ENCODE measurements at places on chromosomes 16 and 17.

DNA sequence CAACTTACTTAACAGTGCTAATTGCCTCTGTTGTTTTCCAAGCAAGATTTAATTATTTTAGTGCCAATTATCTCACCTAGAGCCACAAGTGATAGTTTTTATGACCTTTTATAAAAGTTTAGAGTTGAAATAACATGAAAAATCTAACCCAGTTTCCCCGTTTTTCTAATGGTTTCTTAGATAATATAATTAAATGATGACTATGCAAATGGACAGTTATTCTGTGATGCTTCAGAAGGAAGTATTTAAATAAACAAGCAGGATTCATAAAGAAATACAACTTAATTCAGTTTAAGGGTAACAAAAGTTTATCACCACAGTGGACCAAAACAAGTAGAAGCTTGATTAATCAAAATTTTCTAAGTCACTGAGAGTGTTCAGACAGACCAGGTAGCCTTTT lies 721.2 kb upstream of the SOX9 start:
- DNase-seq, result no peak

GRCh38 chr17:57478478-57479250 lies 222.3 kb downstream of the MSI2 start:
- no peak for DNase-seq

- no peak for DNase-seq
Observed at GRCh38 chr16:85302848-85303353, 190.6 kb upstream of the CIBAR2 start.

DNA sequence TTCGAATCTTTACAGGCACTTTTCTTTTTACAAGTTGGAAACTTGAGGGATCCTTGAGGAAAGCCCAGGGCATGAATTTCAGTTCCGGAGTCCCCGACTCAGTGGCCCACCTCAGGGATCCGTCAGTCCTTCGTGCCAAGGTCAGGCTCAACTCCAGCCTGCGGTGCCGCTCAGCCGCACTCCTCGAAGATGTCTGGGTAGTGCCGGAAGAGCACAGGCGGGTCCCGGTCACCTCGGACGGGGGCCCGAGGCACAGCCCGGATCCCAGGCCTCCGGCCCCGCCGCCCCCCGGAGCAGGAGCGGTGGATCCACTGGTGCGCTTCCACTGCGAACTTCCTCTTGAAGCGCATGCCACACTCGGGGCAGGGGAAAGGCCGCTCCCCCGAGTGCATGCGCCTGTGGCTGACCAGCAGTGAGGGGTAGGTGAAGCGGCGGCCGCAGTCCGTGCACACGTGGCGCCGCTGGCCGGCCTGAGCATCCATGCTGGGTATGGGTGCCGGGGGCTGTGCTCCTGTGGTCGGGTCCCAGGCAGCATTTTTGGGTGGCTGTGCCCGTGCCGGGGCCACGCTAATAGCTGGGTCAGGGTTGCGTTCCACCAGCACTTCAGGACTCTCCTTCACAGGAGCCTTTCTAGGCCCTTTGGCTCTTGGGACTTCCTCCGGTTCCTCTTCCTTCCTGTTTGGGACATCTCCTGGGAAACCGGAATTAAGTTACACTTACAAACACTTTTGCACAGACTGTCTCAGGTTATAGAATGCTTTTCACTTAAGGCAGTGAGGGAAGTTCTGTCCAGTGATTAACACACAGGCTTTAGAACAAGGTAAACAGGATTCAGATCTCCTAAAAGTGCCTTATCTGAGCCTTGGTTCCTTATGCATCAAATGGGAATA lies 1.5 kb downstream of the ZNF688 start:
- DNase-seq, result no peak

DNA sequence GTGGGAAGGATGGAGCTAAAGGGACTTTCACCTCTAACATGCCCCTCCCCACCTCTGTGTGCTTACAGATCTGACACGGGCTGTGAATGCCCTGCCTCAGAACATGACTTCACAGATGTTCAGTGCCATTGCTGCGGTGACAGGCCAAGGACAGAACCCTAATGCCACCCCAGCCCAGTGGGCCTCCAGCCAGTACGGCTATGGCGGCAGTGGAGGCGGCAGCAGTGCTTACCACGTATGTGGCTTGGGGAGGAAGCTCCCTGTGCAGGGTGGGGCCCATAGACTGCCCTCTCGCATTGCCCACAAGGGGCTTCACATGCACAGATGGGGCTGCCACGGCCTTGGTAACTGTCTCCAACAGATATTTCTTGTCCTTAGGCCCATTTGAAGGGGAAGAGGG lies 11.4 kb downstream of the PROCA1 start:
- DNase-seq, result no peak

DNA sequence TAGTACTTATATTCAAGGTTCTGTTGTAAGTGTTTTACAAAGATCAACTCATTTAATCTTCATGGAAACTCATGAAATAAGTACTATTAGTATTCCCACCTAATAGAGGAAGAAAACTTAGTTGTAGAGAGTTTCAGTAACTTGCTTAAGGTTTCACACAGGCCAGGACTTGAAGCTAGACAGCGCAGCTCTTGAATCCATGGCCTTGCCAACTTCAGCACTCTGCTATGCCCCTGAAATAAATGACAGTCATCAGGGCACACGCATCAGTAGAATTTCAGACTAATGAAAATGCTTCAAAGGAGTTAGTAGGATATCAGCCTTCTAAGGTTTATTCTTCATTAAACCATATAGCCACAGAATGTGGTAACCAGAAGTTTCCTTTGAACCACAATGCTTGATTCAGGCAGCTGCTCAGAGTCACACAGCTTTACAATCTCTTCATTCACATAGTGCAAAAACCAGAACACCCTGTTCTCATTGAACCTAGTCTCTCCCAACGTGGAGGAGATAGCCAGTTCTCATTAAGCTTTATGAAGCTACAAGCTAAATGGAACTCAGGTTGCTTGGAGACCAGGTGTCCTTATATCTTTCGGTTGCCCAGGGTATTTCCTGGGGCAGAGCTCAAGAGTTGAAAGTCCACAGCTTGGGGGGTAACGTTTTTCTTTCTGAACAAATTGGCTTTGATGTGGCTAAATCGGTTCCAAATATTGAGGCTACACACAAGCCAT lies 39.7 kb downstream of the KCNJ2 start:
- DNase-seq, result no peak

DNA sequence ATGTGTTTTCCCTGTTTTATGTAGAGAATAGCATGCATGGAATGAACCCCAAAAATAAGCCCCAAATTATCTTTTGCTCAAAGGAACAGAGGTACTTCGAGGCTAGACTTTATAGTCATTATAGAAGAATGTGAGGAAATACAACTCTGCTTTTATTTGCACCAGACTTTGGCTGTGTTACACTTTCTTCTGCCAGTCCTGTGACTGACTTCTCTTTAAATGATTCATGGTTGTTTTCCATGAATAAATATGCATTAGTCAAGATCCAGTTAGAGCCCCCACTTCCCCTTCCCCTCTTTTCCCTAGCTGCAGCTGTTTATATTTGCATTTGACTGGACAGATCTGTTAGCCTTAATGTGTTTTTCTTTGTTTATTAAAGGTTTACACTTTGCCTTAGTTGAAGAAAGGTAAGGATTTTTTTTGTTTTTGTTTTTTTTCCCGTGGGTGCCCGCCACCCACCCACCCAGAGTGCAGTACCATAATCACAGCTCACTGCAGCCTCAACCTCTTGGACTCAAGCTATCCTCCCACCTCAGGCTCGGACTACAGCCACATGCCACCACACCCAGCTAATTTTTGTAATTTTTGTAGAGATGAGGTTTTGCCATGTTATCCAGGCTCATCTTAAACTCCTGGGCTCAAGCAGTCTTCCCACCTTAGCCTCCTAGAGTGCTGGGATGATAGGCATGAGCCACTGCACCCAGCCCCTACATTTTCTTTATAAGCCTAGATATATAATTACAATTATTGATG lies 152.6 kb downstream of the CYB561 start:
- DNase-seq, result no peak

GRCh38 chr17:76862494-76862893 lies 5.7 kb upstream of the MGAT5B start:
- DNase-seq, result no peak

GRCh38 chr17:77796176-77796860 lies 162.2 kb upstream of the TNRC6C start:
- DNase-seq, result no peak

DNA sequence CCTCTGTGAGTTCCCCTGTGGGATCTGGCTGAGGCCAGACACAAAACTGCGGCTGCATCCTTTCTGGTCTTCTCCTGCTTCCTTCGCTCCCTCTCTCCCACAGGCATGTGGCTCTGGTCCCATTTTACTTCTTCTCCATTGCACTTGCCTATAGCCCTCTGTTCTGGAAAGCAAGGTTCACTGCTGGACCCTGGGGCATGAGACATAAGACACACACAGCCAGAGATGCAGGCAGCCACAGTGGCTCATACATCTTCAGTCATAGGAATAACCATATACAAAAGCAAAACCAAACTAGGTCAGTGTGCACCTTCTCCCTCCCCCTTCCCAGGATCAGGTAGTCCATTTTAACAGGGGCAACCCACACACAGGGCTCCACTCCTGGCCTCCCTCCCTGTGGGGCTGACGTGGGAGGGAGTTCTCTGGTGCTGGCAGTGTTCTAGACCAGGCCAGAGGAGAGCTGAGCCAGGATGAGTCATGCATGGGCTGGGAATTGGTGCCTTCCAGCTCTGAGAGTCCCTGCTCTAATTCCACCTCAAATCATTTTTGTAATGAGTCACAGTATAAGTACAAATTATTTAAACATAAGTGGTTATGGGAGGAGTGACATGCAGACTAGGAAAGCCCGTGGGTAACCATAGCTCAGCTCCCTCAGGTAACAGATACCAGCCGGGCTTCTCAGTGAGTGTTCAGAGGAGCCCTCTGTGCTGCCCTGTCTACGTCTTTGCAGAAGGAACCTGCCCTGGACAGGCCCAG lies 58.0 kb downstream of the ASIC2 start:
- peak; percentile 4 for DNase-seq

DNA sequence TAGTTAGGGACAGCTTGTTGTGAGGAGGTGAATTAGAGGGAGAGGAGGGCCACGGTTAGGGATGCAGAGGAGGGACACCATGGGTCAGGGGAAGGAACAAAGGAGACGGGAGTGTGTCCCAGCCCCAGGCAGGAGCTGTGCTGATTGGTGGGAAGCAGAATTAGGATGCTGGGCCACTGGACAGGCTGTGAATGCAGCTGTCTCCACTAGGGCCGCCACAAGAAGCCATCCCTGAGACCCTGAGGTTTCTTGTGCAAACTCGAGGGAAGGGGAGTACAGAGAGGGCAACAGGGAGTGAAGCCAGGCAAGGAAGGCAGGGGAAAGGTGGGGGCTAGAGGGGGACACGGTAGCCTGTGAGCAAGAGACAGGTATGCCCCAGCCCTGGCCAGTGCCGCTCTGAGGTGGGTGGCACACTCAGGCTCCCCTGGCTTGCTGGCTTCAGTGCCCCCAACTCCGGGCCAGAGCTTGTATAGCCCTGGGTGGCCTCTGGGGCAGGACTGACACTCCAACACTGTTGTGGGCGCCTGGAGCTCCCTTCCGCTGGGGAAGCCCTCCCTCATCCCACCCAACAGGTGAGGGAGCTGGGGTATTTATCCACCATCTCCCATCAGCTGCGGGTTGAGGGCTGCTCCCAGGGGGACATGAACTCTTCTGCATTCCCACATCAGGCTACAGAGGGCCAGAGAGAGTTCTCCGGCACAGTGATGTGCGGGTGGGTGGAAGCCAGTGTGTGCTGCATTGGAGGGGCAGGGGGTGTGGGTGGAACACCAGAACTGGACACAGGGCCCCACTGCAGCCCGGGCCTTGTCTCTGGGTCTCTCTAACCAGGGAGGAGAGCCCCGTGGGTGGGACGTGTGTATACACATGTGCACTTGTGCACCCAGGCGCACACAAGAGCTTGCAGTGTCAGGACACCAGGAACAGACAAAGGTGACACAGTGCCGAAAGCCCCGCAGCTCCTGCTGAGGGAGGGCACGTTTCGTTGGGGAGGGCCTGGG lies 8.3 kb upstream of the SPPL2C start:
- DNase-seq, result no peak

DNA sequence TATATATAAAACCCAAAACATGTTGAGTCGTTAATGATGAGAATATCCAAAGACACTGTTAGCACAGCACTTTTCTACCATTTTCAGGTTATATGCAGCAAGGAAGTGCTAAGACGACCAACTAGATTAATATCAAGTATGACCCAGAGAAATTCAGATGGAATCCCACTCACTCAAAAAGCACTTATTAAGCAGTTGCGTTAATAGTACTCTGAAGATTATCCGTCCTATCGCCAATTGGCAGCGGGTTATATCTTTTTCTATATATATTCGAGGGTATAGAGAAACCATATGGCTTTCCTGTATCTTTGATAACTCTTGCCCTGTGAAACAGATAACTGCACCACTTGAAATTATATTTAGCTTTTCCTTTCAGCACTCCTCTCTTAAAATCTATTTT lies 1.1 kb downstream of the CRLF3 start:
- DNase-seq, result no peak

GRCh38 chr16:86395477-86395876 lies 114.8 kb upstream of the FOXF1 start:
- no peak for DNase-seq

- DNase-seq, result no peak
Observed at GRCh38 chr17:63162406-63163157, 196.5 kb downstream of the TANC2 start.
